ENCODE measurements at places on chromosomes 7 and 10. TPM values are rescaled to one million over a fixed set of nuclear protein-coding genes. Genes with fewer than 3 reads are reported as not detected.

TBXAS1 gene
- total RNA-seq = 12.0 TPM

DNAJC12 gene
- 10.2 TPM for total RNA-seq

STEAP4 gene
- total RNA-seq = 3.1 TPM

ARHGAP19 gene
- 8.0 TPM for total RNA-seq

DNA sequence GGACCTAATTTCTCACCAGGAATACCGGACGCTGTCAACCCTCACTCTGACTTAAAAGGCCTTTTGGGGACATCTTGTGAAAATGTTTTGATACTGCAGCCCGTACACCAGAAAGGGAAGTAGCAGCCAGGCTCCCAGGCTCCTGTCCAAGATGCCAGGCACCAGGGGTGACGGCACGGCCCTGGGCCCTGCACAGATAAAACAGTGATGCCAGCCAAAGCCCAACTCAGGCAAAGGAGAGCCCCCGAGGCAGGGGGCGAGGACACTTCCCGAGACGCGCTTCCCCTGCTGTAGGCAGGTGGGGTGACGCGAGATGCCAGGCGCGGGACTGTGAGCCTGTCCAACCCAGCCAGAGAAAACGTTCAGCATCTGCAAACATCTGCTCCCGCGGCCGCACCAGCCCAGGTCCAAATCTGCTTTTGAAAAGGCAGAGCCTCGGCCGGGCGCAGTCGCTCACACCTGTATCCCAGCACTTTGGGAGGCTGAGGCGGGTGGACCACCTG, 15.7 kb downstream of the ZFAND2A start:
- H3K36me3 ChIP-seq = no peaks in the 10 kb centered on the region
- no peaks in the 10 kb centered on the region for H3K4me1 ChIP-seq
- no peak overlapping the region for H3K27ac ChIP-seq
- no peaks in the 10 kb centered on the region for H3K27me3 ChIP-seq

DNA sequence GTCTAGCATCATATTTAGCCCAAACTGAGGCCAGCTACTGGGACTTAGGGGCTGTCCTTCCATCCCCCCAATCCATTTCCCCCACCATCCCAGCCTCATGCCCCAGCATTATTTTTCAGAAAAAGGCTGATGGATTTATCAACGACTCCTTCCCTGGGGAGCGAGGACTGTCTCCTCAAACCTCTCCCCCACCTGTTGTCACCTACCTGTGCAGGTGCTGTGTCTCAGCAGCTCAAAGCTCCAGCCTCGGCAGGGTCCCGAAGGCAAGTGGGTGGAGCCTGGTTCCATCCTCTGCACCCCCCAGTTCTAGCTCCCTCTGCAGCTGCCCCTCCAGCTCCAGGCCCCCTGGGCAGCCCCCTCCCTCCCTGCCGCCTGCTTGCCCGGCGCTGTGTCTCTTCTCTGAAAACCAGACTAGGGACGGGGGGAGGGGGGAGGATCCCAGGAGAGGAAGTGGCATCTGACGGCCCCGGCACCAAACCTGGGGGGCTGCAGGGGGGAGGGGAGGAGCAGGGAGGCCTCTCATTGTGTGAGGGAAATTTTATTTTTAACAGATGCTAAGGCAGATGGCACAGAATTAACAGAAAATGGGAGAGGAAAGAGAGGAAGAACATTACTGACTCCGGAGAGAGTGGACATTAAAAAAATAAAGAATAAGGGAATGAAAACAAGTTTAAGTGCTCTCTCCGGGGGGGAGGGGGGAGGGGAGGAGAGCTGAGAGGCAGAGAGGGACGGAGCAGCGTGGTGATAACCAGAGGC, 61.7 kb upstream of the PAX2 start:
- H3K27me3 ChIP-seq = peaks cover 37% of the 10 kb centered on the region
- no peaks in the 10 kb centered on the region for H3K36me3 ChIP-seq
- H3K4me1 ChIP-seq = no peaks in the 10 kb centered on the region
- H3K27ac ChIP-seq = no peak overlapping the region
- no peak overlapping the region for H3K4me3 ChIP-seq

- no peak overlapping the region for H3K4me3 ChIP-seq
- no peaks in the 10 kb centered on the region for H3K36me3 ChIP-seq
- H3K27me3 ChIP-seq = no peaks in the 10 kb centered on the region
- no peak overlapping the region for H3K27ac ChIP-seq
These were observed 33.9 kb downstream of the CYCS start for GRCh38 chr7:25091176-25091575.

- H3K4me1 ChIP-seq = no peaks in the 10 kb centered on the region
- no peak for DNase-seq
- no peak overlapping the region for H3K4me3 ChIP-seq
- no peaks in the 10 kb centered on the region for H3K36me3 ChIP-seq
- no peak overlapping the region for H3K27ac ChIP-seq
These were observed 295.4 kb downstream of the PRPF18 start for GRCh38 chr10:13882119-13882711.

- H3K27ac ChIP-seq = no peak overlapping the region
- no peak overlapping the region for H3K4me3 ChIP-seq
- H3K4me1 ChIP-seq = no peaks in the 10 kb centered on the region
- H3K36me3 ChIP-seq = no peaks in the 10 kb centered on the region
- no peaks in the 10 kb centered on the region for H3K27me3 ChIP-seq
- no peak for DNase-seq
These were observed 140.6 kb upstream of the TMEM168 start for GRCh38 chr7:112930787-112931186.

DNA sequence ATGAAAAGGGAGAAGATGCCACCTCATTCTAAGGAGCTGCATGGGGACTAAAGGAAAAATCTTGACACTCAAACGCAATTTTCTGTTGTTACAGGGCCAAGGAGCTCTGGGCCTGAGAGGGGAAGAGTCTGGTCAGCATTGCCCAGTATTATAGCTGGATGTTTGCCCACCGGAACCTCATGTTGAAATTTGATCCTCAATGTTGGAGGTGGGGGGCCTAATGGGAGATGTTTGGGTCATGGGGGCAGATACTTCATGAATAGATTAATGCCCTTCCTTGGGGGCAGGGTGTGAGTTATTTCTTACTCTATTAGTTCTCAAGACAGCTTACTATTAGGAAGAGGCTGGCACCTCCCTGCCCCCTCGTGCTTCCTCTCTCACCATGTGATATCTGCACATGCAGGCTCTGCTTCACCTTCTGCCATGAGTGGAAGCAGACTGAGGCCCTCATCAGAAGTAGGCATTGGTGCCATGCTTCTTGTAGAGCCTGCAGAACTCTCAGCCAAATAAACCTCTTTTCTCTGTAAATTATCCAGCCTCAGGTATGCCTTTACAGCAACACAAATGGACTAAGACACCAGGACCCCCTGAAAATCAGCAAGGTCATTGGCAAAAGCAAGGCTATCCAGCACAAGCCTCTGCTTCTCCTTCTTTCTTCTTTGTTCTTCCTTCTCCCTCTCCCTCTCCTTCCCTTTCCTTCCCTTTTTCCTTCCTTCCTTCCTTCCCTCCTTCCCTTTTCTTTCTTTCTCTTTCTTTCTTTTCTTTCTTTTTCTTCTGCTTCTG, 15.1 kb downstream of the GCK start:
- no peaks in the 10 kb centered on the region for H3K4me1 ChIP-seq
- H3K4me3 ChIP-seq = no peak overlapping the region
- no peaks in the 10 kb centered on the region for H3K36me3 ChIP-seq
- H3K27me3 ChIP-seq = no peaks in the 10 kb centered on the region
- no peak overlapping the region for H3K27ac ChIP-seq

GRCh38 chr10:95896071-95896850, 11.5 kb upstream of the CC2D2B start:
- no peak overlapping the region for H3K27ac ChIP-seq

DNA sequence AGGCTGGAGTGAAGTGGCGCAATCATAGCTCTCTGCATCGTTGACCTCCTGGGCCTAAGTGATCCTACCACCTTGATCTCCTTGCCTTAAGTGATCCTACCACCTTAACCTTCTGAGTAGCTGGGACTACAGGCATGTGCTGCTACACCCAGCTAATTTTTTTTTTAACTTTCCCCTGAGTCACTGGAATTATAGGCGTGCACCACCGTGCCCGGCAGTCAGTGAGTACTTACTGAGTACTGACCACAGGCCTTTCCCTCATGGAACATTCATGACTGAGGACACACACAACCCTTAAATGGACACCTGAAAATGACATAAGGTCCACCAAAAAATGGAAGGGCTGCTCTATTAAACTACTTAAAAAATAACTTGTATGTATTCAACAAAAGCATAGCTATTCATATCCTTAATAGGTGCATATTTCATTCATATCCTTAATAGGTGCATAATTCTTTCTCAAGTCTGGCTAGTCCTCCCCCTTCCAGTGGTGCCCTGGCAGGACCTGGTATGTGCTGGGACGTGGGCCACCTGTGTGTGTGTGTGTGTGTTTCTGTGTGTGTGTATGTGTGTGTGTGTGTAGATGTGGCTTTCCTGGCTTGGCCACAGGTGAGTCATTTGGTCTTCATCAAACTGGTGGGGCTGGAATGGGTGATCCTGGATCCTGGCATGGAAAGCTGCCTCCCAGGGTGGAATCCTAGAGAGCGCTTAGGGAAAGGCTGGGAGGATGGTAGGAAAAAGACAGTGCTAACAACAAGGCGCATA, 3.5 kb downstream of the FAM180A start:
- no peak overlapping the region for H3K27ac ChIP-seq
- H3K4me1 ChIP-seq = no peaks in the 10 kb centered on the region
- H3K4me3 ChIP-seq = no peak overlapping the region
- H3K36me3 ChIP-seq = no peaks in the 10 kb centered on the region
- no peak for DNase-seq
- no peaks in the 10 kb centered on the region for H3K27me3 ChIP-seq

DNA sequence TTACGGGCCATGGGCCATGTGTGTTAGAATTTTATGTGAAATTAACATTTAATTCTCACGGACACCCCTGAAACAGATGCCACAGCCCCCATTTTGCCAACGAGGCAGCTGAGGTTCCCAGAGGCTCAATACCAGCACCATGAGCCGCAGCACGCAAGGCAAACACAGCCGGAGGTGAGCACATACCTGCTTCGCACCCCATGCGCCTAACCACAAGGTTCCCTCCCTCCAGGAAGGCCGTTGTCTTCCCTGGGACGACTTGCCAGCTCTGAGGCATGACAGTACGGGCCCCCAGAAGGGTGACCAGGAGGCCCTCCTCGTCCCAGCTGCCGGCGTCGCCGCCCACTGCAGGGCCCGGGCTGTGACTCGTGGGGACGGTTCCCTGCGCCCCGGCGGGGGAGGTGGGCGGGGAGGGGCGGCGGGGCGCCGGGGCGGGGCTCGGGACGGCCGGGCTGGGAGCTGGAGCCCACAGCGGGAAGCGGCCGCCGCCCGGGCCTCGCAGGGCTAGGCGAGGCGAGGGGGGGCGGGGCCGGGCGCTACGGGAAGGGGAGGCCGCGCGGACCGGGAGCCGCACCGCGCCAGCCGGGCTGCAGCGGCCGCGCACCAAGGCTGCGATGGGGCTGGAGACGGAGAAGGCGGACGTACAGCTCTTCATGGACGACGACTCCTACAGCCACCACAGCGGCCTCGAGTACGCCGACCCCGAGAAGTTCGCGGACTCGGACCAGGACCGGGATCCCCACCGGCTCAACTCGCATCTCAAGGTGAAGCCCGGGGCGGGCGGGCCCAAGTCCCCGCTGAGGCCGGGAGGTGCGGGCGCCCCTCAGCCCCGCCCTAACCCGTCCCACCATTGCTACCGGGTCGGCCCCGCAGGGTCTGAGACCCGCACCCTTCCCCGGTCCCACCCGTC, at the start of gene CAV2:
Gene CAV2 (plus strand): TSS at position 571 of the 910 bp plus-strand sequence. CDS start 44 bp downstream, at position 615.
- H3K4me3 ChIP-seq = peak within 1 kb of the TSS; percentile 66
- peak; percentile 61 for DNase-seq
- peaks cover 2% of the 10 kb centered on the region for H3K4me1 ChIP-seq

GRCh38 chr10:120172356-120172755, 279.8 kb downstream of the SEC23IP start:
- no peak overlapping the region for H3K27ac ChIP-seq
- no peaks in the 10 kb centered on the region for H3K27me3 ChIP-seq
- H3K4me1 ChIP-seq = no peaks in the 10 kb centered on the region
- no peaks in the 10 kb centered on the region for H3K36me3 ChIP-seq
- no peak overlapping the region for H3K4me3 ChIP-seq
